ENCODE measurements at places on chromosomes 7 and 10.

DNA sequence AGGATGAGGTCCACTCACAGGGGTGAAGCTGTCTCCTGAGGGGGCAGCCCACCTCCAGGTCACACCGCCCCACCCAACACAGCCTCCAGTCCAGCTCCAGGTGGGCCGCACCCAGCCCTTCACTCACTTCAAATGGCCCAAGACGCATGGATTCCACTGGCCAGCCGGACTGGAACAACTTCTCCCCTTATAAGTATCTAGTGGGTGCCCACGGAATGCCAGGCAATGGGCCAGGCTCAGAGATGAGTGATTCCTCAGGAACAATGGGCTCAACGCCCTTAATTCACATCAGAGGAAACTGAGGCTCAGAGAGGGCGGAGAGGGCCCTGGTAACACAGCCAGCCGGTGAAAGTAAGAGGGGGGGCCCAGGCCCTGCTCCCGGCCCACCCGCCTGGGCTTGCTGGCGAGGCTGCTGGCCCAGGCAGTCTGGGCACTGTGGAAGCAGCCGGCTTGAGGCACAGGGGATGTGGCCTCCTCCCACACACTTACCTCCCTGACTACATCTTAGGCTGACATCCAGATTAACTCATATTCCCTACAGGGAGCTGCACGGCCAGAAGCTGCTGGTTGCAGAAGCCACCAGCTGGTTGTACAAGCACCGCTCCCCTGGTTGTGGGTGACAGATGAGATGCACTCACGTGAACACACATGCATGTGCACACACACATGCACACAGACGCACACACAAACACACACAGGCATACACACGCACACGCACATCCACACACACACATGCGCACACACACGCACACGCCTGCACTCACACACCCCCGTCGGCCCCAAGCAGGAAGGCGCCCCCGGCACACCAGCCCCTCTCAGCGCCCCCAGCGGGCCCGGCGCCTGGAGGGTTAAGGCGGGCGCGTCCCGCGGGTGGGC, 1.0 kb upstream of the FAM20C start:
- no peak for DNase-seq

GRCh38 chr7:137073571-137074325, 205.3 kb downstream of the CHRM2 start:
- DNase-seq = no peak

DNA sequence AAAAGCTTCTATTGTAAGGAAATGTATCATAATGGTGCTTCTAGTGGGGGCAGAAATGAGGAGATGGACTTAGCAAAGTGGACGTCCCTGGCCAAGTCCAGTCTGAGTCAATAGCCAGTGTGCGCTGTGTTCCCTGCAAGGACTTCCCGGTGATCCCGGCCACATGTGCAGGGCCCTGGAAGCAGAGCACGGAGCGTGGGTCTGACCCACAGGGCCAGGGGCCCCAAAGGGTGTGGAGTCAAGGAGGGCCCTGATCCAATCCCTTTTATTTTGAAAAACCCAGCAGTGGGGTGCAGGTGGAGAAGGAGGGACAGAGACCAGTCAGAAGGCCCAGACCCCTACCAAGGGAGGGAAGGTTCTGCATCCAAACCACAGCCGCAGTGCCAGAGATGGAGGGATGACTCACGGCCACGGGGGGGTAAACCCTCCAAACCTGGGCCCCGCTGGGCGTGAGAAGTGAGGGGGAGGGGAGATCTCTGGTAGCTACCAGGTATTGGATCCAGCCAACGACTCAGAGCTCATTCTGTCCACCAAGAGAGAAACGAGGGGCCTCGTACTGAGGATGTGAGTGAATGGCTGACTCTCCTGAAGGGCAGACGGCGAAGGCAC, 57.2 kb upstream of the VIPR2 start:
- DNase-seq = no peak

GRCh38 chr7:104961821-104962220, 52.2 kb upstream of the KMT2E start:
- DNase-seq = no peak

DNA sequence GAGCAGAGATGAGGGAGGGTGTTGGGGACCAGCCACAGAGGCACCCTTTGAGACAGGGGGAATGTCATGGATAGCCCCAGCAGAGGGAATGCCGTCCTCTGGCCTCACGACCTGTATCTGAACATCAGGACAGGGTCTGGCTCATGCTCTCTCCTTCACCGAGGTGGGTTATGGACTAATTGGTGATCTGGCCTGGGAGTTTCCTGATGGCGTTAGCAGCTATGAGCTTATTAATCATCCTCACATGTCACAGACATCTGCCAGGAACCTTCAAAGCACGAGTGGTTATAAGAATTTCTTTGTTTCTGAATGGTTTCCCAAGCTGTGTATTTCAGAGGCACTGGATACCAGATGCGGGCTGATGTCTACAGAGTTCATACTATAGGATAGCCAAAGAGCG, 6.9 kb downstream of the CPA4 start:
- DNase-seq = no peak

- DNase-seq = no peak
These were observed 177.8 kb downstream of the CSTF2T start for GRCh38 chr10:51521605-51522004.

GRCh38 chr10:106506526-106507283, 657.8 kb downstream of the SORCS1 start:
- DNase-seq = no peak

DNA sequence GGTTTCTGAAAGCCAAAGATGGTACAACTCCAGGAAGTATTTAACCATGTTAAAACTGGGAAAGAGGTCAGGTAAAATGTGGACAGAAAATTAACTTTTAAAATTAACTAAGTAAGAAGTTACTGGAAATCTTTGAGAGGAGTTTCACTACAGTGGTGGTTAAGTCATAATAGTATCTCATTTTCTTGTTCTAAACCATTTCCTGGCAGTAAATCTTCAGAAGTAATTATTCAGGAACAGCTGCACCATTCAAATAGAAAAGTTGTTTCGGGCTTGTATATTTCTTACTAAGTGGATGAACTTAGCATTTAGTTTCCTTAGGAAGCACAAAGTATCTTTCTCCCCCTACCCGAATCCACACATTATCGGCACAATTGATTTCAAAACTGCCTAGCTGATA, 27.1 kb downstream of the COPG2 start:
- no peak for DNase-seq

DNA sequence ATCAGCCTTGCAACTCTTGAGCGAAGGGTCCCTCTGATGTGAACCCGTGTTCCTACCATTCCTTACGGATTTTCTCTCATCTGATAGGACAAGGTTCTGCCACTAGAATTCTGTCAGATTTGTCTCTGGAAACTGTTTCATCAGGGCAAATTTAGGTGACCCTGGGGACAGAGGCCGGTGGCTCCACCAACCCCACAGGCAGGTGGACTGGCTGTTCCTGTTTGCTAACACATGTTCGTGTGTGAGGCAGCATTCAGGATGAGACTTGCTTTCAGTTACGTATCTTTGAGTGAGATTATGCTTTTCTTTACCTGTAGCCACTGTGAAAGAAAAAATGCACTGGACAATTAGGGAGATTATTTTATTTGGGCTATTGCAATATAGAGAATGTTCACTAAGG, 449.9 kb downstream of the INHBA start:
- DNase-seq = no peak
